ENCODE measurements at places on chromosomes 3 and 15. TPM values are rescaled to one million over a fixed set of nuclear protein-coding genes. Genes with fewer than 3 reads are reported as not detected.

Gene NANOGP8
- total RNA-seq: not detected

Gene EFHB
- total RNA-seq: 1.8 TPM

Gene ABI3BP
- total RNA-seq: 146 TPM

Gene LIPC
- total RNA-seq: 0.55 TPM

Gene SPATA12
- total RNA-seq: not detected

Gene NIT2
- 15.1 TPM for total RNA-seq

Gene BFSP2
- total RNA-seq: 299 TPM

Gene SPINK8
- not detected for total RNA-seq

Gene TGM4
- total RNA-seq: not detected

Gene GABRG3
- 17.8 TPM for total RNA-seq

Gene RLBP1
- 102 TPM for total RNA-seq

Gene TMOD2
- total RNA-seq: 54.2 TPM

Gene PRRT3
- 2.9 TPM for total RNA-seq

Gene UROC1
- 0.11 TPM for total RNA-seq

Gene MYRIP
- total RNA-seq: 8.6 TPM

Gene C3orf85
- total RNA-seq: not detected

Gene DGKG
- 4.0 TPM for total RNA-seq

Gene APOD
- total RNA-seq: 23.9 TPM

Gene MCF2L2
- 21.3 TPM for total RNA-seq

Gene PLA2G4D
- total RNA-seq: not detected

Gene VGLL3
- total RNA-seq: 20.8 TPM

Gene KBTBD13
- not detected for total RNA-seq

Gene KIF7
- 15.8 TPM for total RNA-seq

Gene GUCA1C
- total RNA-seq: 14.0 TPM

Gene GOLGA6L7
- total RNA-seq: not detected

Gene RARB
- total RNA-seq: 86.3 TPM

Gene MAGEL2
- total RNA-seq: 6.7 TPM

Gene HYAL2
- 71.0 TPM for total RNA-seq

Gene GOLGA8T
- total RNA-seq: not detected

Gene SLC24A1
- total RNA-seq: 5.7 TPM

Gene ZDHHC23
- 6.2 TPM for total RNA-seq

Gene TMCO5A
- total RNA-seq: not detected

Gene CTXN2
- total RNA-seq: not detected

Gene TRPC1
- 55.5 TPM for total RNA-seq

Gene CHRNA7
- total RNA-seq: 6.1 TPM

Gene FOXP1
- 152 TPM for total RNA-seq

Gene SLC35A5
- total RNA-seq: 65.5 TPM

Gene ZKSCAN7
- 29.9 TPM for total RNA-seq
